Naive B cell (primary cell): ENCODE measurements at places on chromosomes 5 and 9.

DNA sequence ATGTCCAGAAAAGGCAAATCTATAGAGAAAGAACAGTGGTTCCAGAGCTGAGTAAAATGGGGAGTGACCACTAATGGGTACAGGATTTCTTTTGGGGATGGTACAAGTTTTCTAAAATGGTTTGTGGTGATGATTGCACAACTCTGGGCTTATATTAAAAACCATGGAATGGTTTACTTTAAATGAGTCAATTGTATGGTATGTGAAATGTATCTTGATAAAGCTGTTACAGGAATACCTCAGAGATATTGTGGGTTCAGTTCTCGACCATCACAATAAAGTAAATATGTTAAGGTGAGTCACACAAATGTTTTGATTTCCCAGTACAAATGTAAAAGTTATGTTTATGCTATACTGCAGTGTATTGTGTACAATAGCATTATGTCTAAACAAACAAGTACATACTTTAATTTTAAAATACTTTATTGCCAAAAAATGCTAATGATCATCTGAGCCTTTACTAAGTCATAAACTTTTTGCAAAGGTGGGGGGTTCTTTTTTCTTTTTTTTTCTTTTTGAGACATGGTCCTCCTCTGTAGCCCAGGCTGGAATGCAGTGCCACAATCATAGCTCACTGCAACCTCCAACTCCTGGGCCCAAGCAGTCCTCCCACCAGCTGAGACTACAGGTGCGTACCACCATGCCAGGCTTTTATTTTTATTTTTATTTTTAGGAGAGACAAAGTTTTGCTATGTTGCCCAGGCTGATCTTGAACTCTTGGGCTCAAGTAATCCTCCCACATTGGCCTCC, 65.9 kb downstream of the SHOC1 start:
- no peak for DNase-seq

DNA sequence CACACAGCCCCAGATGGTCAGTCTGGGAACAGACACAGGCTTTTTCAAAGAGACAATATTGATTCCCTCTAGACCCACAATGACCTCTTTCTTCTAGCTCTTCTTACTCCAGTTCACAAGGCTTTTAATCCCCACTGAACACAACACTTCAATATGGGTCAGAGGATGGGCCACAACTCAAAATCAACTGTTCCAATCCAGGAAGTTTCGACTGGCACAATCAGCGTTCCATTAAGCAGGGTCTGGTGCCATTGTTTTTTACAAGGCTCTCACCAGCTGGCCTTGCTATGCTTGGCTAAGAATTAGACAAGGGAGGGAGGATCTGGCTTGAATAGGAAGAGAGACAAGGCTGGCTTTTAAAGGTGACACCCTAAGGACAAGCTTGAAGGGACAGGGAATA, 199.4 kb upstream of the SLC24A2 start:
- DNase-seq = no peak

- DNase-seq = no peak
These were observed 145.3 kb downstream of the MLLT3 start for GRCh38 chr9:20476912-20477521.

- DNase-seq = no peak
These were observed 117.4 kb upstream of the RORB start for GRCh38 chr9:74379718-74380117.

GRCh38 chr5:159021901-159022556, 77.7 kb downstream of the EBF1 start:
- DNase-seq = no peak

- DNase-seq = peak; percentile 52
These were observed 50.7 kb upstream of the GRHPR start for GRCh38 chr9:37371565-37372464.

DNA sequence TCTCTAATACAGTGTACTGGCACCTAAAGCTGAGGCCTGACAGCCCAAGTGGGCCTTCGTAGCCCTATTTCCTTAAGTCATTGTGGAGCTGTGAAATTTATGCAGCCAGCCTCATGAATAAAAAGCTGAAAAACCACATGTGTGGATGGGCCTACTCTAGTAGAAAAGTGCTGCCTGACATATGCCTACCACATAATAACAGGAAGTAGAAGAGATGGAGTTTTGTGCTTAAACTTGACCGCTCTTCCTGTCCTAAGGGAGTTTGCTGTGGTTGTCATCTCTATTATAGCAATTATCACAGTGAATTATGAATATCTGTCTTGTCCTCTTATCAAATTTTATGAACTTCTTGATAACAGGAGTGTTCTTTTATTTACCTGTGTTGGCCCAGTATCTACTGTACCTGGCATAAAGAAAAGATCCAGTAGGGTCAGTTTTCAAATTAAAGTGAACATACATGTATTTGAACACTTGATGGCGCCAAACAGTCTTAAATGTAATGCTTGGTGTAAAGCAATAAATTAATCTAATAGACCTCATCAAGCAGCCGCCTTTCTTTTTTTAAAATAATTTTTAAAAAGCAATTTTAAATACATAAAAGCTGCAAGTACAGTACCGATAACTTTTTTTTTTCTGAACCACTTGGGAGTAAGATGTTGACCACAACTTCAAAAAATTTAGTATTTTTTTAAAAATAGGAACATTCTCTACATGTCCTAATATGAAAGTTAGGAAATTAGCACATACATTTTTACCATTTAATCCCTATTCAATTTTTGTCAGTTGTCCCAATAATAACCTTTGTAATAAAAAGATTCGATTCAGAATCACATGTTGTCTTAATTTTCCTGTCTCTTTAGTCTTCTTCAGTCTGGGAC, 51.0 kb downstream of the FKTN start:
- peak; percentile 49 for DNase-seq

DNA sequence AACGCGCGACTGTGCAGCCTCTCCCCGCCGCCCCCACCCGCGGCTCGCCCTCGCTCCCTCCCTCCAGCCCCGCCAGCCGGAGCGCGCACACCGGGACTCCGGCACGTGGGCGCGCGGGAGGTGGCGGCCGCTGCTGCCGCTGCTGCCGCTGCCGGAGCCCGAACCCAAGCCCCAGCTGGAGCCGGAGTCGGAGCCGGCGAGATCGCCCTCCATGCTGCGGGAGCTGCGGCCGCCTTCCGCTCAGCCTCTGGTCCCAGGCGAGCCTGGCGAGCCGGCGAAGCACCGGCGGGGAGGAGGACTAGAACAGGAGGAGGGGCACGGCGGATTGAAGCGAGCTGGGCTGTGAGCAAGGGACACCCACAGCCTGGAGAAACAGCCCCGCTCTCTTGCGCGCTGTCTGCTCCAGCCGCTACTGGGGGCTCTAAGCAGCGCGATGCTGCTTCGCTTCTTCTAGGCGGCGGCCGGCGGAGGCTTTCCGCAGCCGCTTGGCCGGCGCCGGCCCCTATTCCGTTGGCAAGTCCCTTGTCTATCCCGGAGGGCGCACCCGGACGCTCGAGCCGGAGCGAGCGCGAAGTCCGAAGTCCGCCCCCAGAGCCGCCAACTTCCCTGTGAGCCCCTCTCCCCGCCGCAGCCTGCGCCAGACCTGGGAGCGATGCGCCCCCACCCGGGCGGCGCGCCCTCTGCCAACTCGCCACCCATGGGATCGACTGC, 598.7 kb upstream of the SGCD start:
- no peak for DNase-seq

GRCh38 chr9:133752739-133753446, 14.7 kb upstream of the SARDH start:
- no peak for DNase-seq

DNA sequence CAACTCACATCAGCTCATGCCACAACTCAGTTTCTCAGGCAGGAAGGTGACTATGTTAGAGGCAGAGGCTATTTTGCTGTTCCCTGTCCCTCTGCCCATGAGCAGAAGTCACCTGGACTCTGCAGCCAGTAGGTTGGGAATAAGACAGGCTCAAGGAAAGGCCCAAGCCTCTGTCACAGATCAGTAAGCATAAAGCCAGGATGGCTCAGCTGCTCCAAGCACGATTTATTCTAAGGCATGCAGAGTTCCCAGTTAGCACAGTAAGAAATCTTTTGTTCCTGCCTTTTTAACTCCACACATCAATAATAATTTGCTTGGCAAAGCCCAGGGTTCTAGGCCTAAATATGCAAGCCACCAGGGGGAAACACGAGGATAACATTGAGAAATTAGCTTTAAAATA, 249.0 kb upstream of the ADRA1B start:
- no peak for DNase-seq

- no peak for DNase-seq
These were observed 9.3 kb downstream of the JAK2 start for GRCh38 chr9:4994166-4994890.

DNA sequence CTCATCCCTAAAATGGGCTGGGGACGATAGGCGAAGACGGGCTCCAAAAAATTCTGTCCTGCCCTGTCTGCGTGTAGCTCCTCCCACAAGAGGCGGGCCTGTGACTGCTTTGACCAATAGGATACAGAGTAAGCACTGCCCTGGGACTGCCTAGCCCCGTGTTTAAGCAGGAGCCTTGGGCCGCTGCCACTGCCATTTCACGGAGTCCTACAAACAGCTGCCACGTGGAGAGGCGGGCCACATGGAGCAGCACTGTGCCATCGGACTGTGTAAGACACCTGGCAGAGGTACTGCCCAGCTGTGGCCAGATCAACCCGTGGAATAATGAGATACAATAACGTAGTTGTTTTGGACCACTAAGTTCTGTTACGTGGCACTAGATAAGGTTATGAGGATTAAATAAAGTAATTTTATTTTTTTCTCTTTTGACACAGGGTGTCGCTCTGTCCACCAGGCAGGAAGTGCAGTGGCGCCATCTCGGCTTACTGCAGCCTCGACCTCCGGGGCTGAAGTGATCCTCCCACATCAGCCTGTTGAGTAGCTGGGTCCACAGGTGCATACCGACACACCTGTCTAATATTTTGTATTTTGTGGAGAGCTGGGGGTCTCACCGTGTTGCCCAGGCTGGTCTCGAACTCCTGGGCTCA, 87.2 kb downstream of the LMNB1 start:
- DNase-seq = no peak

DNA sequence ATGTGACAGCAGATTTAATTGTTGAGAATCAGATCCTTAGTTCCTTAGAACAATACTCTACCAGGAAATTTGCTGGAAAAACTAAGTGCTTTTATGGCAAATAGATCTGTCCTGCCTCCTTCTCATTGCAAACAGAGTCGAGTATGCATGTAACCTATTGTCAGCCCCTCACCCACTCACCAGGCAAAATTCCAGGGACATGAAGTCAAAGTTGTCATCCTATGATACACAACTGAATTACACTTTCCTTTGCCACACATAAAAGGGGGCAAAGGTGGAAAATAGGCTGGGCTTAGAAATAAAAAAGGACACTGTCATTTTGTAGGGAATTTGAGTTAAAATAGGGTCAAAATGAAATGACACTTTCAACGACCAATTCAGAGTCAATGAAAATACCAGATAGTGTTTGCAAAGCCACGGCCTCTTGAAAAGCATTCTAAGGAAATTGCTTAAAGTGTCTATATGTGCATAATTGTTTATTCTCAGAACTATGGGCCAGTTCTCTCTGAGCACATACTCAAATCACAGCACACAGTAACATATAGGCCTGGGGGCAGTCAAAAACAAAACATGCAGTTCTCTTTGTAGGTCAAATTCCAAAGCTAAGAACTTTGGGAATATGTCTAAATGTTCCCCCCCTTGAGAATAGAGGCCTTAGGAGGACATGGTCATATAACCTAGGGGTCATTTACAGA, 452.8 kb downstream of the NFIB start:
- DNase-seq = no peak

GRCh38 chr5:152987131-152987530, 503.3 kb upstream of the GRIA1 start:
- DNase-seq = no peak

- DNase-seq = no peak
These were observed 246.6 kb downstream of the HSPA4 start for GRCh38 chr5:133298447-133298846.

DNA sequence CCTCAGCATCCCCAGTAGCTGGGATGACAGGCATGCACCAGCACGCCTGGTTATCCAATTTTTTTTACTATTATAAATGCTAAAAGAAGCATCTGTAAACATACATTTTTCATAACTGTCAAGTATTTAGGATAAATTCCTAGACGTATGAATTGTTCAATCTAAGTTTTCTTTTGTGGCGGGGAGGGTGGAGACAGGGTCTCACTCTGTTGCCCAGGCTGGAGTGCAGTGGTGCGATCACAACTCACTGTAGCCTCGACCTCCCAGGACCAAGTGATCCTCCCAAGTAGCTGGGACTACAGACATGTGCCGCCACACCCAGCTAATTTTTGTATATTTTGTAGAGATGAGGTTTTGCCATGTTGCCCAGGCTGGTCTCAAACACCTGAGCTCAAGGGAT, 52.2 kb downstream of the NR6A1 start:
- no peak for DNase-seq

DNA sequence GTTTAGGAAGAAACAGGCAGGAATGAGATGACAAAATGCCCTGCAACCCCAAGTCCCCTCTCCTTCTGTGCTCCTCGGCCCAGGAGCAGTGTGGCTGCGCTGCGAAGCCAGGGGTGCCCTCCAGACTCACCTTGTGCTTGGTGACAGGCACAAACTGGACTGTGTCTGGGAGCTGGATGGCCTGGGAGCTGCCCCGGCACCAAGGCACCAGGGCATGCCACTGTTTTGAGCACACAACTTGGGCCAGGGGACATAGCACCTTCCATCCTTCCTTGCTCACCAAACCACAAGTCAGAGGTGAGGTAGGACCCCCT, 51.1 kb downstream of the PRRT1B start:
- no peak for DNase-seq

DNA sequence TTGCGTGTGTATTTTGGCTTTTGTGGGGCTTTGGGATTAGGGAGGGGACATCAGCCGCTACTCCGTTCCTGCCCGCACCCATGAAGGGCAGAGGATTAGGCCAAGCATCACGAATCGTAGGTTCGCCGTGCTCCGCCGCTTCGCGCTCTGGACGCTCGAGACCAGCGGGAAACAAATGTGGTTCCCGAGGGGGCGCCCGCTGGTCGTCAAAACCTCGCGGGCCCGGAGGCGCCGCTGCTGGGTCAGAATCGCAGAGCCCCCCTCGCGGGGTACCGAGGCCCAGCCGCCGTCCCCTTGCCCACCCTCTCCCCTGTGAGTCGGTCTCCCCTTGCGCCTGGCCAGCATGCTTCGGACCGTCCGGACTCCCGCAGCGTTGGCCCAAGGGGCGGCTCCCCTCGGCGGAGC, 2.3 kb upstream of the PAX5 start:
- peak; percentile 60 for DNase-seq

DNA sequence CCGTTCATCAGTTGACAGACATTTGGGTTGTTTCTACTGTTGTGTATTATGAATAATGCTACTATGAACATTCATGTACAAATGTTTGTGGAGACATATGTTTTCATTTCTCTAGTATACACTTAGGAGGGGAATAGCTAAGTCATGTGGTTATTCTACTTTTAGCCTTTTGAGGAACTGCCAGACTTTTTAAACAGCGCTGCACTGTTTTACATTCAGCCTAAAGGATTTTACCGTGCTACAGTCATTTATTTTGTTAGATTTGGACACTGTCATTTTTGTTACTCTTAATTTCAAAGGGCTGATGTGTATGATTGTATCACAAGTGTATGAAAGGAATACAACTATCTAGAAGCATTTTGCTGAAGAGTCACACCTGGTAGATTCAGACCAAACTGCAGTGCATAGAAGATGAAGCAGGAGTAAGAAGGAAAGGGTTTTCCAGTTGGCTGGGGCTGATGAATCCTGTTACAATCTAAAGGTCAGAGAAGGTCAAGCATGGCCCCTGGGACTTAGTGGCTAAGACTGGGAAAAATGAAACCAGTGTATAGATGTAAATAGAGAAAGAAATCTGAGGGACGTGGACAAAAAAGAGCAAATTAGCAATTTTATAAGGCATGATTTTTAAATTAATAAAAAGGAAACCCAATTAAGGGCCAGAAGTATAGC, 509.7 kb downstream of the PSAT1 start:
- no peak for DNase-seq

- DNase-seq = no peak
These were observed 1877.3 kb upstream of the ACO1 start for GRCh38 chr9:30507166-30507565.

- DNase-seq = no peak
These were observed 237.8 kb downstream of the ARRDC3 start for GRCh38 chr5:91145333-91145620.
